ENCODE measurements at places on chromosomes 1 and 21.

DNA sequence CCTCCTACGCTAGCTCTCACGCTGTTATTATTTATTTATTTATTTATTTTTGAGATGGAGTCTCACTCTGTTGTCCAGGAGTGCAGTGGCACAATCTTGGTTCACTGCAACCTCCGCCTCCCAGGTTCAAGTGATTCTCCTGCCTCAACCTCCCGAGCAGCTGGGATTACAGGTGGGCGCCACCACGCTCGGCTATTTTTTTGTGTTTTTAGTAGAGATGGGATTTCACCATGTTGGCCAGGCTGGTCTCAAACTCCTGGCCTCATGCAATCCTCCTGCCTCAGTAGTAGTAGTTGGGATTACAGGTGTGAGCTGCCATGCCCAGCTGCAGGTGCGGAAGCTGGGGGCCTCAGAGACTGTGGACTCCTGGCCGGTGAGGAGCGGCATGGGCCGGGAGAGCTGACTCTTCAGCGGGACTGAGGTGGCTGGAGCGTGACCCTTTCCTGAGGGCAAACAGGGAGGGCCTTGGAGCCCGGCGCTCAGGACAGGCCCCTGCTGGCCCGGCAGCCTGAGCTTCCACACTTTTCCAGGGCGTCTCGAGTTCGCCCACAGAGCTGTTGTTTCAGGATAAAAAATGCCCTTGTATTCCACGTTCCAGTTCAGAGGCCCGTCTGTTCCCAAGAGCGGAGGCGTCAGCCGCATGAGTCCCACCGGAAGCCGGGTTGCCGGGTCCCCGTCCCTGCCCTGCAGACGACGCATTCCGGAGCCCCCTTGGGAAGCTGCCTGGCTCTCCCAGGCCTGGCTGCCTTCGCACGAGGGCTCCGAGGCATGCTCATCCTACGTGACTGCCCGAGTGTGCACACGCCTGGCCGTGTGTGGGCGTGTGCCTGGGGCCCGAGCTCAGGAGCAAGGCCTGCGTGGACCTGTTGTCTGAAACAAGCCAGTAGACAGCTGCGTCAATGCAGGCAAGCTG lies 126.2 kb downstream of the SIK1 start:
- DNase-seq: no peak

DNA sequence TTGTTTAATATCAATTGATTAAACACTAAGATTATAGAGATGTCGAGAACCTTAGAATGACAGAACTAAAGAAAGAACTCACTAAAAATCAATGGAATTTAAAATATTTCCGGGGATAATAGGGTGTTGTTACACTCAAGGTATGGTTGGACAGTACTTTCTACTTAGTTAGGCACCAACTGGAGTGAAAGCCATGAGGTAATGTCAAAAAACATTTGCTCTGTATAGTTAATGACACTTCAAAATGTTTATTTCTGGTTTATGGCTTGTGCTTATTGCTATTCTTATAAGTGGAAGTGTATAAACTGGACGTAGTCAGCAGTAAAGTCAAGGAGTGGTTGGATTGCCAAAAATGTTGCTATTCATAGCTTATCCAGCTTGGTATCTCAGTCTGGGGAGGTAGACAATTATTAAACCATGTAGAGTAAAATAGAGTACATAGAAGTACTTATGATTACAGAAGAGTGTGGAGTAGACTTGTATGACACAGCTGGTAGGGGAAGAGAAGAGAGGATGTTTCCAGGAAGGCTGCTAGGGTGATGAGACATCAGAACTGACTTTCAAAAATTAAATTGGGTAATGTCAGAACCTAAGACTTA lies 56.5 kb upstream of the BMP8A start:
- no peak for DNase-seq

DNA sequence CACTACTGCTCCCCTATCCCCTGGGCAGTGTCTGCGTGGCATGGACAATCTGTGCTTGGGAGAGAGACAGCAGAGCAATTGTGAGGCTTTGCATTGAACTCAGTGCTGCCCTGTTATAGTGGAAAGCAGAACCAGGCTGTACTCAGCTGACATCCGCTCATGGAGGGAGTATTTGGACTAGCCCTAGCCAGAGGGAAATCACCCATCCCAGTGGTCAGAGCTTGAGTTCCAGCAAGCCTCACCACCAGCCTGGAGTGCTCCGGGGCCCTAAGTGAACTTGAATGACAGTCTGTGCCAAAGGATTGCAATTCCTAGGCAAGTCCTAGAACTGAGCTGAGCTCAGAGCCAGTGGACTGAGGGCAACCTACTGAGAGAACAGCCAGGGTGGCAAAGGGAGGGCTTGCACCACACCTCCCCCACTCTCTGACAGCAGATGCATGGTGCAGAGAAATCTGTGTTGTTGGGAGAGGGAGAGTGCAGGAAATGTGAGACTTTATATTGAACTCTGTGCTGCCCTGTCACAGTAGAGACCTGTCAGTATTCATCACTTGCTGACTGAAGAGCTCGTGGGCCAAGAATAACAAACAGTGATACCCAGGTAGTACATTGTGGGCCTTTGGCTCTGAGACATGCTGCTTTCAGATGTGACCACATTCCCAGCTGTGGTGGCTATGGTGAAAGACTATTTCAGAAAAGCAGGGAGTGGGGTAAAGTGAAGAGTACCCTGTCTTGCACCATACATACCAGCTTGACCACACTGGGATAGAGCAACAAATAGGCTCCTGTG lies 107.7 kb upstream of the SLC5A9 start:
- no peak for DNase-seq

- no peak for DNase-seq
These were observed at the start of gene FNDC10 for GRCh38 chr1:1599935-1600860. FNDC10 (minus strand) TSS chr1:1600135; CDS start chr1:1600015, 120 bp downstream.

DNA sequence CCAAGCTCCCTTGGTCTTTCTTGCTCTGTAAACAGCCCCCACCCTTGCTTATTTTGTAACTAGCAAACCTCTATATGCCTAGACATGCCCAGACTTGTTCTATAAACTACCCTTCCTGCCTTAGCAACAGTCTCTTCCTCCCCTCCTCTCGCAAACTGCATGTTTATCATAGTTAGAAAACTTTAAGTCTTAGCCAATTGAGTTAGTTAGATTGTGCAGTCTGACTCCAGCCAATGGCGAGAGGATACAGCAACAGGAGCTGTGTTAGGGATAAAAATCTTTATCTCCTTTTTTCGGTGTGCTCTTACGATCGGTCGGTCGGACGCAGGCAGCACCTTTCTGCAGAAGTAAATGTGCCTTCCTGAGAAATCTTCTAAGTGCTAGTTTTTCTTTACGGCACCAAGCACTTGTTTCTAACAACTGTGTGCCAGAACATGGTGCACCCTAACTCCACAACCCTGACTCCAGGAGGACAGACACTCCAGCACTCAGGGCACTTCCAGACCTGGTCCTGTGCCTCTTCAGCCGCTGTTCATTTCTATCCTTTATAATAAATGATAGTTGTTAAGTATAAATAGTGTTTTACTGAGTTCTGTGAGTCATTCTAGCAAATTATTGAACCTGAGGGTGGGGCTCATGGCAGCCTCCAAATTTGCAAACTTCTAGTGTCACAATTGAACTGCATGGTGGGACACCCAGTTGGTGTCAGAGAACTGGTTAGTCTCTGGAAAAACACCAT lies 25.7 kb upstream of the GNG4 start:
- no peak for DNase-seq

- no peak for DNase-seq
These were observed 15.0 kb upstream of the TTC22 start for GRCh38 chr1:54816130-54816529.

DNA sequence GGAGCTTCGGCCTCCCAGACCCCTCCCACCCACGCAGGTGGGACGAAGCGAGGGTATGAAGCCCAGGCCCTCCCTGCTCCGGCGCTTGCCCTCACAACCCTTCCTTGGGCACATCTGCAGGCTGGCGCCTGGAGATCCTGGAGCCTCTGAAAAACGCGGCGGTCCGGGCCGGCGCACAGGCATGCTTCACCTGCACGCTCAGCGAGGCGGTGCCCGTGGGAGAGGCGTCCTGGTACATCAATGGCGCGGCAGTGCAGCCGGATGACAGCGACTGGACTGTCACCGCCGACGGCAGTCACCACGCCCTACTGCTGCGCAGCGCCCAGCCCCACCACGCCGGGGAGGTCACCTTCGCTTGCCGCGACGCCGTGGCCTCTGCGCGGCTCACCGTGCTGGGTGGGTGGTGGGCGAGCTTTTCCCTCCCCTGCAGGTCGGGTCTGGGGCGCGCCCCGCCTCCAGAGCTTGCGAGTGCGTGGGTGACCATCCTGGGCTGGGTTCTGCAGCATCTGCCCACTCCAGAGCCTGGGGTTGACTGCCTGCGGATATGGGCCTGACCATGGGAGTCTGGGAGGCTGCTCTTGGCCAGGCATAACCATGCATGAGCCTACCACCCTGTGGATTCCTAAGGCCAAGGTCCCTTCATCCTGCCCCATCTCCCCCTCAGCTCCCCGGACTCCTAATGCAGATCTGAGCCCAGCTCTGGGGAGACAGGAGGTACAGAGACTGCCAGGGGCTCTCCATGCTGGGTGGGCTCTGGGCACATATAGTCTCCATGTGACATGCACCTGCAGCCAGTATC lies 89.8 kb downstream of the TRIM11 start:
- DNase-seq: no peak

- no peak for DNase-seq
These were observed 16.6 kb upstream of the CCDC27 start for GRCh38 chr1:3735688-3736087.

DNA sequence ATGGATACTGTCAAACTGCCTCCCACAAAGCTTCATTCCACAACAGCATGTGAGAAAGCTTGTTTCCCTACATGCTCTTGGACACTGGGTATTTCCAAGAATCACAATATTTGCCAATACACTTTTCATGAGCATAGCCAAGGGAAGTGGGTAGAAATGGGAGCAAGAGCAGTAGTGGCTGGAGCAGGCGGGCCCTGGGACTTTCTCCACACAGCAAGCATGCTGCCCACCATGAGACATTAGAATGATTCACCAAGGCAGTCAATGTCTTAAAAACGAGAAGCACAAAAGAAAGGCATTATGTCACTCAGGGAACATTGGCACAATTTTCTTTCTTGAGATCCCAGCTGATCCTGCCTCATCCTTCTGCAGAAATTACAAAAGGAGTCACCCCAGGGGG lies 371.6 kb upstream of the RUNX1 start:
- DNase-seq: no peak

- DNase-seq: no peak
These were observed 348.2 kb downstream of the RWDD3 start for GRCh38 chr1:95582191-95582590.

- DNase-seq: no peak
These were observed 44.4 kb upstream of the RABGAP1L start for GRCh38 chr1:174114788-174115448.

DNA sequence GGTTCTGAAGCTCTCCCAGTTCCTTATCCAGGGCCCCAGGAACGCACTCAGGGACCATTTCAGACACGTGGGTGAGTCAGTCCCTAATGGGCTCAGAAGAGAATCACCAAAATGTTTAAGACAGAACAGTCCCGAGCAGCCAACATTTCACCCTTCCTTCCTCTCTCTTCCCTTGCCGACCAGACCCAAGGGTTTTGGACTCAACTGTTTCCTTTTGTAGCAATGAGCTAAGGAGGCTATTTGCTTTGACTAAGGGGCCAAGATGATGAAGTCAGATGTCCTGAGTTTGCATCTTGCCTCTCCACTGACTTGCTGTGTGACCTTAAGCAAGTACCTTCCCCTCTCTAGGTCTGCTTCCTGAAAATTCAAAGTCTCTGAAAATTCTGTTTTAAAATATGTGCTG lies 472.3 kb upstream of the VAMP3 start:
- no peak for DNase-seq

DNA sequence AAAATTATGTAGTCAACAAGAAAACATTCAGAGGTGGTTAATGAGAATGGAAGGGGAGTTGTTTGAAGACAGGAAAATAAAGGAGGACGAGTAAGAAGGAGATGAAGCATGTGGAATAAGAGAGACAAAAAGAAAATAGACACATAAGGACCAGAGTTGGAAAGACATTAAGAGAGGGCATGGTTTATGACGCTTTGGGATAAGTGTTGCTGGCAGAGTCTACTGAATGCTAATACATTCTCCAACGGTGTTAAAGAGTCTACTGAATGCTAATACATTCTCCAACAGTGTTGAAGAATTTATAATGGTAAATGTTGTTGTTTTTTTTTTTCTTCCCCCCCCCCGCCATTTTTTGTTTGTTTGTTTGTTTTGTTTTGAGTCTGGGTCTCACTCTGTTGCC lies 13.1 kb downstream of the PRKAA2 start:
- DNase-seq: no peak

- DNase-seq: no peak
These were observed 179.1 kb downstream of the FASLG start for GRCh38 chr1:172837816-172838679.

DNA sequence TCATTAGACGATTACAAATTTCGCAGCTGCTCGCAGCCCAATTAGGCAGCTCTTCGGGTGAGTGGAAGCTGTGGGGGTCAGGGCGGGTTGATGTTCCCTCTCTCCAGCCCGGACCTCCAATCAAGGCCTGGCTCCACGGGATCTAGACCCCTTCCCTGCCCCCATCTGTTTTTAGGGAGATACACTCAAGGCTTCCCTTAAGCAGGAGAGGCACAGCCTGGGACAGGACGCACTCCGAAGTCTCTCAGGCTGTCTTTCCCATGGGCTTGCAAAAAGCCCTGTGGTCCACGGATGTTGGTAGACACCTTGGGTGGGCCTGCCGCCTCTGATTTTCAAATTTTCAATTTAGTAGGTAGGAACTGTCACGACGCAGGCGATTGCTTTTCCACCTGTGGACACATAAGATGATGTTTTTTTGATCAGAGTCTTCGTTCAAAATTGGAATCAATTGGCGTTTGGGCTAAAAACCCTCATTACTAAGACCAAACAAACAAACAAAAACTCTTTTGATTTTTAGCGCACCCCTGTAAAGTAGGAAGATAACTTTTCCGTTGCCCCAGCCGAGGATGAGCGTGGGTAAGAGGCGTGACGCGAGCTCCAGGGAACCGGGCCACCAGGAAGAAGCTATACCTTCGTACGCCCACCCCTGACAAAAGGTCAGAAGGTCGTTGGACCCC lies 2.5 kb upstream of the LHX8 start:
- DNase-seq: no peak

DNA sequence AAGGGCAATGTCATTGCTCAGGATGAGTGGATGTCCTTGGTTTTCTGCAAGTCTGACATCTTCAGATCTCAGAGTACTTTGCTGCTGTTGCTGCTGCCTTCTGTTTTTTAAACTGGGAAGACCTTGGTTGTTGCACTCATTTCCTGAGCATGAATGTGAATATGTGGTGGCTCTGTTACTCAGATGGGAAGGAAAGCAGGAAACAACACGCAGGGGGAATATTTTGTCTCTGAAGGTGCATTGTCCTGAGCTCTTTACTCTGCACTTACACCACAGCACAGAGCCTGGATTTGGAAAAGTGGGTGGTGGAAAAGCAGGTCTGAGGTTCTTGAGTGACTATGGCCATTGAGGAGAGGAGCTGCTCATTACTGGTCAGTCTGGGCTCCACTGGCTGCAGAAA lies 36.3 kb downstream of the PTGFRN start:
- DNase-seq: no peak

GRCh38 chr1:10604966-10605365 lies 130.2 kb downstream of the PEX14 start:
- no peak for DNase-seq

- DNase-seq: peak; percentile 18
These were observed 5.1 kb upstream of the CLEC20A start for GRCh38 chr1:178501705-178502329.

All from T-helper 9 cell (primary cell).